ENCODE measurements at places on chromosomes 3 and 15. TPM values are rescaled to one million over a fixed set of nuclear protein-coding genes. Genes with fewer than 3 reads are reported as not detected.

DNA sequence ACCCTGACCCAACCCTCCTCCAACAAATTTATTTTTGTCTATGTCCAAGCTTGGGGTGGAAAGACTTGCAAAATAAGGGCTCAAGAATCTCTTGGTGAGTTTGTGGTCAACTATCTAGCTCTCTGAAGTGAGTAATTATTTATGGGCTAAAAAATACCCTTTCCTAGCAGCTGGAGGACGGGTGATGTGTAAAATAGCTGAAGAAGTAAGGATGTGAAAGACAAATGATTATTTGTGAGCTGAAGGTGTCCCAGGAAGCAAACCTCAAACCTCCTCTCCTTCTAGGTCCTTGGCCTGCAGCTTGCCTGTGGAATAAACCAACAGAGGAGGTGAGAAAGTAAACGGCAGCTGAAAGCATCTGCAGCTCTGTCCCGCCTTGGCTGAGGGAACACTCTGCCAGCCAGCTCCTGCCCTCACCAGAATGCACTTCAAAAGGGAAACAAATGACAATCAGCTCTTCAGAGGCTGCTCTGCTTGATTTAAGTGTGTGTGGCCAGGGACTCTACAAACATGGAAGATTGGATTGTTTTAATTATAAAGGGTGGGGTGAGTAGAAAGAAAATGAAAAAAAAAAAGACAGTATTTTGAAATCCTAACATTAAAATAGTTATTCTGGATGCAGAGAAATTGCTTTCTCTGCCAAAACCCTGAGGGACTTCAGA is 60.3 kb downstream of the TM4SF4 start:
- no peak for DNase-seq

DNA sequence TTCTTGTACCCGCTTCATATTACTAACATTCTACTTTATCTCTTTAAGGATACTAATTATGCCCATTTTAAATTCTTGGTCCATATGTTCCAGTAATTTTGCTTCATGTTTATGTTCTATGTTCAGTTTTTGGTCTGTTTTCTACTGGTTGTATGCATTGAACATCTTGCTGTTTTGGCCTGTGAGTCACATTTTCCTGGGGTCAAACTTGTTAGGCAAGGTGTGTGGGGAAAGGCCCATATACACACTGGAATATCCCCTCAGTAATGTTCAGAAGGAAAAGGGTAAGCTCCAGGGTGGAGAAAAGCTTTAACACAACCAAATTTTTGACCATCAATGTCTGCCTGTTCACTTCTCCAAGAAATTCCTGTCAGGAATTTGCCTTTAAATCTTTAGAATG is 337.7 kb downstream of the SLC9A9 start:
- no peak for DNase-seq

ZNF660 gene
- 7.6 TPM for total RNA-seq

PLD1 gene
- total RNA-seq = 35.1 TPM

- no peak for DNase-seq
Observed at GRCh38 chr3:181017690-181018089, 28.2 kb upstream of the DNAJC19 start.

CIP2A gene
- total RNA-seq = 3.3 TPM

DNA sequence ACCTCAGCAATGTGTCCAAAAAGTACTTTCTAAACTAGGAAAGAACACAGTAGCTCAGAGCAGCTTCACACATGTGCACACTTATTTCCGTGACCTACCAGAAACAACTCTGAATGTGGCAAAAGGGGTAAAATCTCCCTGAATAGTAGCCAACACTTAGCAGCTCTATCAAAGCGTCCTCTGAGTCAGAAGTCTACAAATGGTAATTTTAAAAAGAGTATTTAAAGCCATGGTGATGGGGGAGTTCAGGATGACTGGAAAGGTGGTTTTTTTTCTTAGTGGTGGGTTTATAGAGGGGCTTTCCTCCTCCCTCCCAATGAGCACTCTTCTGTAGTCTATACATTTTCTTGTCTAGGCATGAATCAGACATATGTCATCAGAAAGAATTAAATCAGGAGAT is 223.8 kb upstream of the PRICKLE2 start:
- DNase-seq = no peak

GRCh38 chr3:9079676-9080075 is 116.4 kb upstream of the RAD18 start:
- DNase-seq = no peak

DNA sequence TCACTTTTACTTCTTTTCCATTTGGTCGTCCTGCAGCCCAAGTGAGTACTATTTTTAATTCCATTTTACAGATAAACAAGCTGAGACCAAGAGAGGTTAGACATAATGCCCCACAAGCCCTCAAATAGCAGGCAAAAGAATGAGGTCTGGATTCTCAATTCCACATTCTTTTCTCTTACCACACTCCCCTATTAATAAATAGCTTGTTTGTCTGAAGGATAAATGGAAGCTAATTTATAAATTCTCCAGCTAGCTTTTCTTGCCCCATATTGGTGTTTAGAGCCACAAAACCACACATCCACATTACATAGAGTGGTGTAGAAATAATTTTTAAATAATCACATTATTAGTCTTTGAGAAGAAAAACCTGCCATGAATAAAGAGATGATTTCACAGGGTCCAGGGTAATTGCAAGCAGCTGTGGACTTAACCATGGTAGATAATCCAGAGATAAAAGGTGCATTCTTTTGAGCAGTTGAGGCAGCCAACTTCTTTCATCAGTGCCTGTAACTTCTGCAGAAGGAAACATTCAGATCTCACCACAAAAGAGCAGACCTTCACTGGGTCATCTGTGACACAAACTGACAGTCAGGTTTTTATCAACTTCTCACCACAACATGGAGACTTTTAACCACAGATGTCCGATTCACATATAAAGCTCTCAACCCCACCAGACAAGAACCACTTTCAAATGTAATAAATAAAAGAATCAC is 313.4 kb upstream of the STT3B start:
- no peak for DNase-seq

DNA sequence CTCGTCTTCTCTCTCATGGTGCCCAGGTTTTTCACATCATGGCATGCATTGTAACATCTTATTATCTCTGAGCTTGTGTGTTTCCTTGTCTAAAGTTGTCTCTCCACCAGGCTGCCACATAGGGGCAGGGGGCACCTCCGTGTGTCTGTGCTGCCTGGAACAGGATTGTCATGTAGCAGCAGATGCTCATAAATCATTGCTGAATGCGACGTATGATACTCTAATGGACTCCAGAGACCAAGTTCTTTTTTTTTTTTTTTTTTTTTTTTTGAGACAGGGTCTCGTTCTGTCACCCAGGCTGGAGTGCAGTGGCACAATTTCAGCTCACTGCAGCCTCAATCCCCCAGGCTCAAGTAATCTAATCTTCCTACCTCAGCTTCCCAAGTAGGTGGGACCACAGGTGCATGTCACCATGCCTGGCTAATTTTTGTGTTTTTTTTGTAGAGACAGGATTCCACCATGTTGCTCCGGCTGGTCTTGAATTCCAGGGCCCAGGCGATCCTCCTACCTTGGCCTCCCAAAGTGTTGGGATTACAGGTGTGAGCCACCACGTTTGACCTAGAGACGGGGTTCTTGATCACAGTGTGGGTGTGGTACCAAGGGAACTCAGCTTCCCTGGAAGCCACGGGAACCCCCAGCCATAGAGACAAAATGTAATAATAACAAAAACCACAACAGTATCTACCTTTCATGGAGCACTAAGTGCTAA is 4.7 kb upstream of the DNASE1L3 start:
- DNase-seq = no peak

PLCB2 gene
- 10.2 TPM for total RNA-seq

MAP2K5 gene
- 15.4 TPM for total RNA-seq

GRCh38 chr15:88491158-88491557 is 23.6 kb downstream of the MRPS11 start:
- DNase-seq = no peak

TEX55 gene
- not detected for total RNA-seq

GRCh38 chr15:31303726-31304648 is 22.6 kb upstream of the KLF13 start:
- DNase-seq = no peak

SYNPR gene
- total RNA-seq = 1.7 TPM

- DNase-seq = no peak
Observed at GRCh38 chr3:114436182-114436581, 142.4 kb downstream of the TIGIT start.

GRCh38 chr15:74863239-74864056 is 9.7 kb downstream of the SCAMP2 start:
- no peak for DNase-seq

- DNase-seq = no peak
Observed at GRCh38 chr3:11452312-11452711, 180.1 kb downstream of the ATG7 start.

GRCh38 chr3:190581041-190581541 is 67.2 kb downstream of the IL1RAP start:
- no peak for DNase-seq

PRKCI gene
- 84.9 TPM for total RNA-seq

DNA sequence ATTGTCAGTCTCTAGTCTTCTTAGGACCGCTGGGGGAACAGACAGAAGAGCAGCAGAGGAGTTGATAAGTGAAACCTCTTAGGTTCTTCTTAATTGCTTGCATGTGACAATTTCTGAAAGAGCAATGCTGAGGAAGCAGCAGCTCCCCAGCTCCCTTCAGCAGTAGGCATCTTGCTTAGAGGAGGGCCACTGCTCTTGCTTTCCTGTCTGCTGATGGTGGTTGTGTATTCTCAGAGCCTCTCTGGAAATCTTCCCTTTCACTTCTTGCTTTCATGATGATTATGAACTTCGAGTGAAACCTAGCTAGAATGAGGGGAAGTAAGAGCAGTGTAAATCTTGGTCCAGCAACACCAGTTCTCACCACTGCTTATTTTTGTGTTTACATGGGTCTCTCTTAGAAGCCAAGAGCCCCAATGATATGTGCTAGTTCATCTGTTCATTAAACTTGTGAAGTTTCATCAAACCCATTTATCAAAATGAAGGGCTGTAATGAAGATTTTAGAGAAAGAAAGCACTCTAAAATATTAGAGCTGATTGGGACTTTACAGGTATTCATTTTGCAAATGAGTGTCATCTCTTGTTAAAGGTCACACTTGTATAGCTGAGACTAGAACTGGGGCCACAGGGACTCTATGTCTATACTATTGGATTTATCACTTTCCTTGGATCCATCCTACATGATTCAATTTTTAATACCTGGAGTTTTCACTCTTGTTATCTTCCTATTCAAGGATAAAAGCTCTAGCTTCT is 246.7 kb downstream of the LPP start:
- DNase-seq = no peak

GRCh38 chr15:60396100-60396499 is 1.7 kb downstream of the ANXA2 start:
- DNase-seq = no peak

DNA sequence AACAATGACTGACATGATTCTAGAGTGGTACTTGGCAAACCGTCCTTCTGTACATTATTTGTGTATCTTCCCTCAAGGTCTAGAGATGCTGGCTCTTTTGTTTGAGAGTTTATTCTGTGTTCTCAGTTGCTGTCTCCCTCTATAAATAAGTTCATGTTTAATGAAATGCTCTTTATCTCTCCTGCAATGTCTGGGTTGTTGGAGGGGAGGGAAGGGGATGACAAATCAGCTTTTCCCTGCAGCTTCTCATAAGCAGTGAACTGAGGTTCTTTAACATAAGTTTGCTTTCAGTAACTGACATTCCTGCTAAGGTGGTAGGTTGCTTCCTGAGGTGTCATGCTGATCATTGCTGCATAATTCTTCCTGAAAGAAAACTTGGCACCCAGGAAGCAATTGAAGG is 21.8 kb downstream of the ITPR1 start:
- DNase-seq = no peak

USP13 gene
- total RNA-seq = 17.4 TPM

- DNase-seq = no peak
Observed at GRCh38 chr15:79724804-79725203, 172.0 kb downstream of the MTHFS start.

DNA sequence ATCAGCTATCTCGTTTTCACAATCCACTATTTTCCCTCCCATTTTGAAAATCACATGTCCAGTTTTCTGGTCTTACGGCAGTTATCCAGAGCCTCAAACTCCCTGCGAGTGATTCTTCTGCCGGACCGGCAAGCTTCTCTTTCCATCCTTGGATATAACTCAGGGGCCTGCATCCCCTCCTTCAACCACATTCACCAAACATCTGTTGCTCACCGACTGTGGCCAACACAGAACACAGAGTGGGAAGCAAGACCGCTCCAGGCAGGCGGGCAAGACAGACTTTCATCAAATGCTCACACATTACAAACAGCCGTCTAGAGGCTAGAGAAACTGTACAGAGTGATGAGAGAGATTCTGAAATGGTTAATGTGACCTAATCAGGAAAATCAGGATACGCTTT is 7.6 kb upstream of the SLC12A8 start:
- DNase-seq = no peak

DNA sequence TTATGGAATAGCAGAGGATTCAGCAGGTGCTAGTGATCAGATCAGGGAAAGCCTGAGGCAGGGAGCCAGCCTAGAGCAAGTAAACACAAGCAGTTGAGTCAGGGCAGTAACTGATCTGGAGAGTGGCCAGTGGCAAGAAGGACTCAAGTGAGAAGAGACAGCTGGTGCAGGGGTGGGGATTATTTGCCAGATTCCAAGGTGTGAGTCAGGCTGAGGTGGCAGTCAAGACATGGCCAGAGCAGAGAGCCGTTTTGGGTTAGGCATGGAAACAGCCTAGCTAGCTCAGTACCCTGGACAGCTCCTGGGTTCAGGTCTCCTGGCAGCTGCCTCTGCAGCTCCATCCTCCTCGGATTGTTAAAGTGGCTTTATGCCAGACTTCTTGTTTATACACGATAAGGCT is 281.9 kb upstream of the ONECUT1 start:
- peak; percentile 20 for DNase-seq

GRCh38 chr3:13518516-13518953 is 30.4 kb upstream of the FBLN2 start:
- peak; percentile 59 for DNase-seq

DNA sequence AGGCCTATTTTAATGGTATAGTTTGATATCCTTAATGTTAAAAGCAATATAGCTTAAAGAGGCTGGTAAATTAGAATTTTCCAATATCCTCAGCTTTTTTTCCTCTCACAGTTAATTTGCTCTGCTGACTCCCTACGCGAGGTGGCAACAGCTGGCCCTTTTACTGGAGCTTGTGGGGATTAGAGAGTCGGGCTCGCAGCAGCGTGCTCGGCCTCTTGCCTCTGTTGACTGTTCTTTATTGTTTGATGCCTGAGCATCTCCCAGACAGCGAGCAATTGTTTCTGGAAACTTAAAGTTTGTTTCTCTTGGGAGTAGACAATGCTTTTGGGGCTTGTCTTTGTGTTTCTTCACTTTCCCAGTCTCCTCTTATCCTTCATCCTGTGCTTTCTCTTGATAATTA is 80.8 kb downstream of the OPA1 start:
- no peak for DNase-seq

- DNase-seq = no peak
Observed at GRCh38 chr3:160134964-160135363, 90.3 kb upstream of the C3orf80 start.

- no peak for DNase-seq
Observed at GRCh38 chr3:161770484-161771386, 274.1 kb downstream of the OTOL1 start.

GRCh38 chr3:153210146-153210545 is 48.1 kb downstream of the RAP2B start:
- no peak for DNase-seq

LRRC34 gene
- 1.3 TPM for total RNA-seq

Data from uterus (tissue), 4 donors.